ENCODE measurements at places on chromosomes 3 and 15.

DNA sequence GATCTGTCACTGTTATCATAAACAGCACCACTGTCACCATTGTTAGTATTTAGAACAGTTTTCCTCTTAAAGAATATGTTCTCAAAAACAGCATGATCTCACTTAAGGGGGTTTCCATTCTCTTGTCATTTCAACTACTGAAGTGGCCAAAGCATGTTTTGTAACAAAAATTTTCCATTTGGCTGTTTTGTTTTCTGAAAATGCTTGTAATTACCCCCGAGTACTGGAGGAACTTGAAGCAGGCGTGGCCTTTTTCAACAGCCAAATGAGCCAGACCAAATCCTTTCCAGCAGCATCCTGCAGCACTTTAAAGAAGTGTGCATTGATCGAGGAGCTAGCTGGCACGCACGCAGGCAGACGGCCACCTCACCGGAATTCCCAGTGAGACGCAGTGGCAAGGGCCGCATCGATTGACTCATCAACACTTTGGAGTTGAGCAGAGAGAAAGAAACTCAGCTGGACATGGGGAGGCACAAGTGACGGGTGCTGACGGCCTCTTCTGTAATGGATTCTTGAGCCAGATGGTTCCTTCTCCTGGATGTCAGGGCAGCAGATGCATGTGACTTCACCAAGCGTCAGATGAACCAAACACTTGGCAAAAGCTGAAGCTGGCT lies 234.3 kb upstream of the IGF1R start:
- DNase-seq = peak; percentile 14

- DNase-seq = no peak
These were observed 1.5 kb downstream of the PLCL2 start for GRCh38 chr3:16886303-16886683.

DNA sequence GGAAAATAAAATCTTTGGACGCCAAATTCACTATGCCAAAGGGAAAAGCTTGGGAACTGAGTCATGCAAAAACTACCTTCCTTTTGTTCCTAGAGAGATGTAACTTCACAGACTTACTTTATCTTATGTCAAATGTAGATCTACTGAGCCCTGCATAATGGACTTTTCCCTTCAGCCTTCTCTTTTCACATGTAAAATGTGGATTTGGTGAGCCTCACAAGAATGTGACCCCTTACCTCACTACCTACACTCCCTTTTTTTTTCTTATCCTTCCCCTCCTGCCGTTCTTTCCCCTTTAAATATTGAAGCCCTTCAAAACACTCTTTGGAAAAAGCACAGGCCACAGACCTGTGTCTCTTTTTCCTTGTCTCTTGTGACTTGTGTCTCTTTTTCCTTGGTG lies 14.0 kb upstream of the PCCB start:
- DNase-seq = no peak

GRCh38 chr3:72082776-72083462 lies 298.0 kb upstream of the PROK2 start:
- no peak for DNase-seq

DNA sequence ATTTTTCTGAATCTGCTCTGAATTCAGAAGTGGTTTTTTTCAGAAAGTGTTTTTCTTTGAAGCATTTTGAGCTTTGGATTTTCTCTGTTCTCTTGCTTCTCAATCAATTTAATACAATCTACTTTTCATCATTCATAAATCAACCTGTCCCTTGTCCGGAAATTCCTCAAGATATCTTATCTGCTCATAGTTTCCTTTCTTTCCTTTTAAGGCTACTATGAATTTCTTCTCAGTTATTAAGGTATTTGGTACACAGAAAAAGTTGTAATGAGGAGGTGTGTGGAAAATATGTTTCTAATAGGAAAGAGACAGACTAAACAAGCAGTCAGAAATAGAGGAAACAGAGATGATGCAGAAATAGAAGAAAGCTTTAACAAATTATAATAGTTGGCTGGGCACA lies 14.4 kb downstream of the CGGBP1 start:
- DNase-seq = no peak

- DNase-seq = no peak
These were observed 204.2 kb upstream of the ICE2 start for GRCh38 chr15:60683156-60683555.

- DNase-seq = no peak
These were observed 11.3 kb upstream of the TMEM115 start for GRCh38 chr3:50370594-50370993.

DNA sequence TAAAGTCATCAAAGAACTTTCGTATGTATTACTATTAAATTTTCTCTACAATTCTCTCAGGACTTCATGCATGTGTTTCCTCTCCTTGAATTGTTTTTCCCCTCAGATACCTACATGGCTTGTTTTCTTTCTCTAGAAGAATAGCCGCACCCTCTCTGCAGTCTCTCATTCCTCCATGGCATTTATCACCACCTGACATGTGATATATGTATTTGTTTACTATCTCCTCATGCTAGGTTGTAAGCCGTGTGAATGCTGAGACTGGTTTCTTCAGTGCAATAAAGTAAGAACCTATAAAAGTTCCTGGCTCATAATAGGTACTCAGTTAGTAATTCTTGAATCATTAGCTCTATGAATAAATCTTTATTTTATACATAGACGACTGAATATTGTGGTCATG lies 149.2 kb downstream of the CNTN4 start:
- DNase-seq = no peak

- no peak for DNase-seq
These were observed 52.4 kb downstream of the TRIM69 start for GRCh38 chr15:44788748-44789147.

- DNase-seq = no peak
These were observed 18.6 kb downstream of the MTHFS start for GRCh38 chr15:79878078-79878705.

DNA sequence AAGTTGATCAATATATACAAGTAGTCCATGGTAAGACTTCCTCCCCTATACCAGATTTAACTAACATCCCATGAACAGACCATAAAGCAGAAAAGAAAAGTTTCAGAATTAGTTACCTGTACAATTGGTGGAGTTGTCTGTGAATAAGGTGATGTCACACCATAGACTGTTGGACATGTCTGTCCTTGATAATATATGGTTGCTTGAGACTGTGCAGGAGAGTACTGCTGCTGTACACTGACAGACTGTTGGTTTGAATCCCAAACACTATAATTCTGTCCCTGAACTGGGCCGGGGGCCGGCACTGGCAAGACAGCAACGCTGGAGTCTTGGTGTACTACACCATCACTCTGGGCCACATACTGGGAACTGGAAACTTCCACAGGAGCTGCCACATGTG lies 77.2 kb downstream of the NBEAL2 start:
- no peak for DNase-seq

DNA sequence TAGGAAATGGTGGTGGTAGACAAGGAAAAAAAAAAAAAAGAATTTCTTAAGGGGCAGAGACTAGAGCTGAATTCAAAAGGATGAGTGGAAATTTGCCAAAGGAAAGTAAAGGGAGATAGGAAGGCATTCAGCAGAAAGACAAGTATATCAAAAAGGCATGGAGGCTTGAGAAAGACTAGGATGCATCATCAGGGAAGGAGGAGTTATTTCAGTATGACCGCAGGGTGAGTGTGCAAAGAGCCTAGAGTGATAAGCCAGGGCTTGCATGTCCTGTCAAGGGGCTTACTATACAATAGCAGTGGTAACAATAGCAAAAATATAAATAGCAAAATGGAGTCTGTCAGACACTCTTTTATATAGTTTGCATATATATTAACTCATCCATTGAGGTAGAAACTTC lies 112.0 kb downstream of the FRMD4B start:
- no peak for DNase-seq

GRCh38 chr3:46714728-46715506 lies 2.8 kb downstream of the PRSS50 start:
- DNase-seq = no peak

DNA sequence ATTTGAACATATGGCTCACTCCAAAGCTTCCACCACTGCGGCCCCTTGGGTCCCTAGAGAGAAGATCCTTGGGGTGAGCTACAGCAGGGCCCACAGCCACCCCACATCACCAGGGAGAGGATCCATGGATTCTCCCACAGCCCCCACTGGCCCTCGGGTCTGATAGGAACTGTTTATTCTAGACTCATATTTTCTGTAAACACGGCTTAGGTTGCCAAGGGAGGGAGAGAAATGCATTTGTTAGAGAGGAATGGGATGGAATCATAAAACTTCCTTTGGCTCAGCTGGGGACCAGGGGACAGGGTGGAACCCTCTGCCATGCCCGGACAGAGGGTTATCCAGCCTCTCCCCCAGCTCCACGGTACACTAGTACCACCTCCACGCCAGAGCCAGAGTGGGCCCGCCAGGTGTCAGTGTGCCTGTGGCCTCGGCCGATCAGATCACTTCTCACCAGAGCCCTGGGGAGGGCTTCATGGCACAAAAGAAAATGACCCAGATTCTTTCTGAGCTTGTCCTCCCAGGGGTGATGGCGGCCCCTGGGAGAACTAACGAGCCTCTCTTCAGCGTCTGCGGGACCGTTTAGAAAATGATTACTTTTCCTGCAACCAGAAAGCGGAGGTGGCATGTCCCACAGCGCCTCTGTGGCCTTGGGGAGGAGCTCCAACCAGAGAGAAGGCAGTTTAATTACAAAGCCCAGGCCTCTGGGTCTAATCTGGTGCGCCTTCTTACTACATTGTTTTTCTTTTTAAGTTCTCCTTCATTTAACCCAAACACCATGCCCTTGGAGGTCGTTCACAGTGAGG lies 33.7 kb downstream of the ADCY5 start:
- no peak for DNase-seq

DNA sequence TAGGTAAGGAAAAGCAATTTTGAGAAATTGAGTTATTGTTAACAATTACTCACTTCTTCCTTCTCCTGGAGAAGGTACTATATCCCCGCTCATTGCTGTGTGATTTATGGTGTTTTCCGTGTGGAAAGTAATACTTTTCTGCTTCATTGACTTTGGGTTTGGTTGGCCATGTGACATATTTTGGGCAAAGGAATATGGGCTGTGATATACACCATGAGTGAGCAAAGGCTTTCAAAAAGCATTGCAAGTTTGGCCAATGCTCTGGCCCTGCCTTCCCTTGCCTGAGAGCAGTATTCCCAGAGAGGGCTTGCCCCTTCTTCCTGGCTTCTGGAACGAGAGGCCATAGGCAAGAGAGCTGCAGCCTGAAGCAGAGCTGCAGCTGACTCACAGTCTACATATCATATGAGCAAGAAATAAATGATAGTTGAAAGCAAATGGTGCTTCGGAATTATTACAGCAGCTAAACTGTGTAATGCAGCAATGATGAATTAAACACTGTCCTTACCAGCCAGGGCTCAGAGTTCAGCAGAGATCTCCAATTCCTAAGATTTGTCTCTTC lies 216.8 kb upstream of the CD96 start:
- no peak for DNase-seq

DNA sequence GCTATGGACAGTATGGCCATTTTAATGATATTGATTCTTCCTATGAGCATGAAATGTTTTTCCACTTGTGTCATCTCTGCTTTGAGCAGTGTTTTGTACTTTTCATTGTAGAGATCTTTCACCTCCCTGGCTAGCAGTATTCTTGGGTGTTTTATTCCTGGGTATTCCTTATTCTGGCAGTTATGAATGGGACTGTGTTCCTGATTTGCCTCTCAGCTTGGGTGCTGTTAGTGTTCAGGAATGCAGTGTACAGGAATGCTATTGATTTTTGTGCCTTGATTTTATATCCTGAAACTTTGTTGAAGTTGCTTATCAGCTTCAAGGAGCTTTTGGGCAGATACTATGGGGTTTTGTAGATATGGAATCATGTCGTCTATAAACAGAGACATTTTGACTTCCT lies 49.5 kb upstream of the CTXND1 start:
- no peak for DNase-seq

GRCh38 chr15:74392451-74392830 lies 25.0 kb upstream of the CYP11A1 start:
- DNase-seq = peak; percentile 47

GRCh38 chr3:23647706-23648258 lies 158.0 kb upstream of the UBE2E1 start:
- no peak for DNase-seq

DNA sequence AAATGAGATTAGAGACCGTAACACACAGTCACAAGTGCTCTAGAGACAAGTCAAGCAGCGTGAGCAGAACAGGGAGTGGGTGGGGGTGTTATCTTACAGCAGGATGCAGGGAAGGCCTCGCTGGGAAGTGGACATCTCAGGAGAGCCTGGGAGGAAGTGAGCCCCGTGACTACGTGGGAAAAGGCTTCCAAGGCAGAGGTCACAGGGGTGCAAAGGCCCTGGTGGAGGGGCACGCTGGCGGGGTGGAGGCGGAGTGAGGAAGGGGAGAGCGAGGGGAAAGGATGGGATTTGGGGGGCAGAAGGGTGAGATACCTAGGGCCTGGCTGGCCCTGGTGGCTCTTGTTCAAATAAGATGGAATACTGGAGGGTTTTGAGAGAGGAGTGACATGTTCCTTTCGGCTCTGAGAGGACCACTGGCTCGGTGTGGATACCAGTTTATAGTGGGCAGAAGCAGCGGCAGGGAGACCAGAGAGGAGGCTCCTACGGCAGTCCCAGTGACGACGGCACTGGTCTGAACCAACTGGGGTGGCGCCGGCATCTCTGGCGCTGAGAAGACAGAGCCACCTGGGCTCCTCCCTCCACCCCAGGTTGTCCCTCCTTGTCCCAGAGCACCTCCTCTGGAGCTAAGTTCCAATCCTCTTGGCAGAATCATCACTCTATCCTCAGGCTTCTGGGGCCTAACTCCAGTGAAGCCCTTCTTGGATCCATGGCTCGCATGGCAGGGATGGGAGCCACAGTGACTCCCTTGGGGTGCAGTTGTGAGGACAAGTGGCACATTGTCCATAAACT lies 266.2 kb upstream of the LYSMD4 start:
- no peak for DNase-seq

DNA sequence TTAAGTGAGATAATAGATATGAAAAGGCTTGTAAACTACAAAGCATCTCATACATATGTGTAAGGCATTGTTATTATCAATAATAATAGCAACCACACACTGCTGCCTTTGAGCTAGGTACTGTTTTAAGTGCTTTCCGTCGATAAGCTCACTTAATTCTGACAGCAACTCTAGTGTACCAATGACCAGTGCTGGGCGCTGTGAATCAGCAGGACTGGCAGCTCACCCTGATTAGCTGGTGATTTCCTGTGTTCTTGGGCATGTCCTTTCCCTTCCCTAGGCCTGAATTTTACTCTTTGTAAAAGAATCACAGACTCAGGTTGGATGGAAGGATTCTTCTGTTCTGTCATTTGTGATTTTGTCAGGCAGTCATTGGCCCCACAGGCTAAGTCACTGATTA lies 215.6 kb downstream of the LPP start:
- peak; percentile 9 for DNase-seq

GRCh38 chr3:55654123-55654760 lies 167.1 kb upstream of the WNT5A start:
- DNase-seq = no peak

GRCh38 chr3:85790445-85791030 lies 831.7 kb downstream of the CADM2 start:
- no peak for DNase-seq
